BJ (cell line): ENCODE measurements at places on chromosomes 4 and X.

- DNase-seq = no peak
Observed at GRCh38 chr4:88163336-88163735, 4.9 kb upstream of the ABCG2 start.

DNA sequence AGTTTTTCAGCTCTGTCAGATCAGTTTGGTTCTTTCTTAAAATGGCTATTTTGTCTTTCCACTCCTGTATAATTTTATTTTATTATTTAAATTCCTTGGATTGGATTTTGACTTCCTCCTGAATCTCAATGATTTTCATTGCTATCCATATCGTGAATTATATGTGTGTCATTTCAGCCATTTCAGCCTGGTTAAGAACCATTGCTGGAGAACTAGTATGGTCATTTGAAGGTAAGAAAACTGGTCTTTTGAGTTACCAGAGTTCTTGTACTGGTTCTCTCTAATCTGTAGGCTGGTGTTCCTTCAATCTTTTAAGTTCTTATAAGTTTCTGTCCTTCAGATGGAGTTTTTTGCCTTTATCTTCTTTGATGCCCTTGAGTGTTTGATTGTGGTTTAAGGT, 815.5 kb downstream of the KLHL13 start:
- DNase-seq = no peak

DNA sequence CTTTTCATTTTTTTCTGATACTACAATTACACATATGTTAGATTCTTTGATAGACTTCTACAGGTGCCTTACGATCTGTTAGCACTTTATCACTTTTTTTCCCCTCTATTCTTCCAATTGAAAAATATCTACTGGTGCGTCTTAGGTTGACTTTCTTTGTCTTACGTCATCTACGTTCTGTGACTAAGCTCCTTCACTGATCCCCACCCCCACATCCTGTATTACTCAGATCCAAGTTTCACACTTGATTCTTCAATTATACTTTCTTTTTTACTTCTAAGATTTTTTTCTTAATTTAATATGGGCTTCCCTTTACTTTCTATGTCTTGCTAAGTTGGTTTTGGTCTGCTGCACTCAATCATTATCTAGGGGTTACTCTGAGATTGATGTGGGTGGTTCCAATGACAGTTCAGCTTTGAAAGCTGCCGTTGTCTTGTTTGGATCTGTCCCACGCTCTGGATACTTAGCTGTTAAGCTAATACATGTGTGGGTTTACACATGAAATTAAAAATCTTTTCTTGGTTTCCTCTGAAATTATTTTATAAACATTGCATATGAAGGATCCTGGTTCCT, 1321.1 kb downstream of the RAPGEF2 start:
- no peak for DNase-seq

GRCh38 chr4:157854819-157855218, 318.0 kb downstream of the GASK1B start:
- no peak for DNase-seq
